A172 (cell line): ENCODE measurements at places on chromosomes 6 and 20. TPM values are rescaled to one million over a fixed set of nuclear protein-coding genes. Genes with fewer than 3 reads are reported as not detected.

The KIZ gene
- 17.0 and 20.7 TPM in 2 replicates for total RNA-seq

The IBTK gene
- total RNA-seq = 31.0 and 34.0 TPM in 2 replicates

The SALL4 gene
- 0.02 TPM in 1 of 2 replicates, not detected in the other for total RNA-seq

The KCNG1 gene
- total RNA-seq = 6.2 and 12.4 TPM in 2 replicates

The MYO6 gene
- total RNA-seq = 9.4 and 10.0 TPM in 2 replicates

The TSHZ2 gene
- 0.36 TPM in 1 of 2 replicates, not detected in the other for total RNA-seq

The NKAPL gene
- total RNA-seq = not detected in 2 replicates

The GUCA1A gene
- total RNA-seq = not detected in 2 replicates

The SAMD3 gene
- 0.07 and 0.28 TPM in 2 replicates for total RNA-seq

The RFX6 gene
- total RNA-seq = not detected in 2 replicates

The EFCAB8 gene
- total RNA-seq = not detected in 2 replicates

The TAAR2 gene
- total RNA-seq = not detected in 2 replicates

The APCDD1L gene
- total RNA-seq = 0.78 and 2.4 TPM in 2 replicates

DNA sequence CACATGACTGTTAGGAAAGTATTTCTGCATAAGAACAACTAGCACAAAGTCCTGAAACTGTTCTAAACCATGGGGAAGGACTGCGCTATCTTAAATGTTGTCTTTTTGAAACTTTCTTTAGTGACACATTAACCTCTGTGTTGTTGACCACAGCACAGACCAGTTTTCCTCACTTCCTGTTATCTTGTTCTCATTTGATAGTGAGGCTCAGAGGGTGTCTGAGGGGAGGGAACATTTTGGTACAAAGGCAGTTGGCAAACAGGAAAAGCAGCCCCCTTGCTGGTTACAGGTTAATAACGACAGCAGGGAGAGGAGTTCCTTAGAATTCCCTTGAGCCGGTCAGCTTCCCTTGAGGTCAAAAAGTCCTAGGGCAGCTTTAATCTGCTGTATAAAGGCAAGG lies 143.5 kb upstream of the BMP2 start:
- DNase-seq = no peak

DNA sequence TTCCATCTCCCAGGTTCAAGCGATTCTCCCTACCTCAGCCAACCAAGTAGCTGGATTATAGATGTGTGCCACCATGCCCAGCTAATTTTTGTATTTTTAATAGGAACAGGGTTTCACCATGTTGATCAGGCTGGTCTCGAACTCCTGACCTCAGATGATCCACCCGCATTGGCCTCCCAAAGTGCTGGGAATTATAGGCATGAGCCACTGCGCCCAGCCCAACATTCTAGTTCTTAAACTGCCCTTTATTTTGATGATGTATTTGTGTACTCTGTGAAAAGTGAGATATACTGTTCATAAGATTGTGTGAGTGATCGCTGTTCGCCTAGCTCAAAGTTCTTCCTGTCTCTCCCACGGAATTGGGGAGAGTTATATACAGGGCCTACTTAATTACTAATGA lies 93.1 kb downstream of the HFE start:
- DNase-seq = no peak

DNA sequence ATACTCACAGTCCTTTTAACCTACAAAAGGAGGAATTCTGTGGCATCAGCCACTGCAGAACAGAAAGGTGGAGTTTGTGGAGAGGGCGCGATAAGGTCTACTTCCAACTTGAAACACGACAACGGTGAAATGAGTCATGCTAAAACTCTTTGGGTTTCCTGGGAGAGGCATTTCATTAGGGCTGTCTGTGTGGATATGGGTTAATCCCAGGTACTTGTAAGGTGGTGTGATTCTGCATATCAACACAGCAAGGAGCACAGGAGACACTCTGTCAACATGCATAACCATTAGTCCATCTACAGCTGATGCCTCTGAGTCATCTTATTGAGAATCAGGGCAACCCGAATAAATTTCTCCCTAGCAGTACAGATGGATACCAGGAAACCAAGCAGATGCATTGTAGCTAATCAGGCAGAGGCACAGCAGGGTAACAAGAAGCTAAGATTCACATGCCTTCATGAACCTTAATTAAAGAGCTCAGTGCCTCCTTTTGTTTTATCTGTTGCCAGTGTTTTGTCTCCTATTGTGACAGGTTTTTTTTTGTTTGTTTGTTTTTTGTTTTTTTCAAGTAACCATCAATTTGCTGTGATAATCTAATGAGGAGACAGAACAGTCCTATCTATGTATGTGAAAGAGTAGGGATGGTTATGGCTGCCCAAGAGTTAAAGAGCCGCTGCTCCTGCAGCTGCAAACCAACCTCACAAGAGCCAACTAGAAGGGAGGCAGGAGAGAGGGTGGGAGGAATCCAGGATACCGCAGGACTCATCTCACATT lies 315.8 kb upstream of the SOX4 start:
- peak; percentile 41 for DNase-seq

DNA sequence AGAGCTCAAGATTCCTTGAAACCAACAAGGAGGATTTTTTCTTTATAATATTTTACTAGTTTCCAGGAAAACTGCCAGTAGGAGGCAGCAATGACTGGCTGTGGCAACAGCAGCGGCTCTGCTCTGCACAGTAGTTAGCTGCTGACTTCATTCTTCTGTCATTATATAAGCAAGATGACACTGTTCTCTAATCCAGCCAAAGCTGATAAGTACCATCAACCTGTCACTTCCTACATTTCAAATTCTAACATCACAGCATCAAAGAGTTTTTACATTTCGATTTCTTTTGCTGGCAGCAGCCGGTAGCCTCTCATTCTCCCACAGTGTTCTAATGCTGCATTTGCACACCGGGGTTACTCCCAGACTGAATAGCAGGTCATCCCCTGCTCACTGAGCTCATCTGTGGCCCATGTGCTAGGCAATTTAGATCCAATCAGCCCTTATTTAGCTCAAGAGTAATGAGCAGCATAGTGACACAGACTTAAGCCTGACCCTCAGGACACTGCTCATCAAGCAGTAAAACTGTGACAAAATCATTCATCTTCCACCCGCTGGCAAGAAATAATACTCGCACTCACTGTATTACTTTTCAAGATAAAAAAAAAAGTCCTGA lies 67.8 kb downstream of the MMS22L start:
- peak; percentile 34 for DNase-seq

DNA sequence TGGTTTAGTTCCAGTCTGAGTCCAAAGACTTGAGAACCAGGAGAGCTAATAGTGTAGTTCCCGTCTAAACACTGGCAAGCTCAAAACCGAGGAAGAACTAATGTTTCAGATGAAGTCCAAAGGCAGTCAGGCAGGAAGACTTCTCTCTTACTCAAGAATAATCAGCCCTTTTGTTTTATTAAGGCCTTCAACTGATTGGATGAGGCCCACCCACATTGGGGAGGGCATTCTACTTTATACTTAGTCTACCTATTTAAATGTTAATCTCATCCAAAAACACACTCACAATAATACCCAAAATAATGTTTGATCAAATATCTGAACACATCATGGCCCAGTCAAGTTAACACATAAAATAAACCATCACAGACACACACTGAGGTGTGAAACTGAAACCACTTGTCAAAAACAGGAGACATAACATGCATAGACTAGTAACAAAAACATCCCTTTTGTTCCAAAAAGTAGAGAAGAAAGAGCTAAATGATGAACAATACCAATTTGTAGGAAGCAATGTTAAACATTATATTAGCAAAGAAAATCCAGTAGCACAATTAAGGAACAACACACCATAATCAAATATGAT lies 50.2 kb upstream of the SENP6 start:
- no peak for DNase-seq

- DNase-seq = no peak
Measured at GRCh38 chr6:110410511-110410910, 4.9 kb downstream of the DDO start.

DNA sequence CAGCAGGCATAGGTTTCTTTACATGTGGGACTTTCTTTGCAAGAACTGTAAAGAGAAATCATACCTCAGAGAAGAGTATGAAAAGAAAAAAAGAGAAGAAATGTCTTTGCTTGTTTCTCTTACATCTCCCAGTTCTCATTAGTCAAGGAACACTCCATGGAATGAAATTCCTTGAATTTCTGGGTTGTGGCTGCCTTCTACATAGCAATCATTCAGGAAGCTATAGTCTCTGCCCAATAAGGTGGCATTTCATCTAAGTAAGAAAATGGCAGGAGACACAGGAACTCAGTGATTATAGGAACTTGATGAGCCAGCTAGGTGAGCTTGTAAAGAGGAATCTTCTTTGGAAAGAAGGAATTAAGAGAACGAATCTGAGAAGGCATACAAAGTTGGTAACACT lies 197.0 kb upstream of the FKBP1C start:
- no peak for DNase-seq

- DNase-seq = no peak
Measured at GRCh38 chr6:169184419-169184818, 69.2 kb downstream of the THBS2 start.

DNA sequence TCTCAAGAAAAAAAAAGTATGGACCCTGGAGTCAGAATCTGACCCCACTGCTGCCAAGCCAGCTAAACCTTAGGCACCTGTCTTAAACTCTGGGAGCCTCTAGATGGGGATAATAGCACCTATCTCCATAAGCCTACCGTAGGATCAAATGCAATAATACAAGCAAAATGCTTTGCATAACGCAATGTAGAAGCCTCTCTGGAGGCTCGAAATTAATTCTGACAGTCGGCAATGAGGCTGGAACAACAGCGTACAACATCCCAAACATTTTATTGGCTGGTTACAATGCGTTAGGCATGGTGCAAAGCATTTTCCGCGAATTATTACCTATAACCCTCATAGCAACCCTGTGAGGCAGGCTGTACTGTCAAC lies 521 bp downstream of the CDK5RAP1 start:
- no peak for DNase-seq

GRCh38 chr6:11667876-11668275 lies 110.7 kb downstream of the ADTRP start:
- DNase-seq = no peak

- no peak for DNase-seq
Measured at GRCh38 chr6:90695316-90695715, 108.4 kb upstream of the MAP3K7 start.

- no peak for DNase-seq
Measured at GRCh38 chr20:61082720-61083119, 169.3 kb upstream of the CDH4 start.

DNA sequence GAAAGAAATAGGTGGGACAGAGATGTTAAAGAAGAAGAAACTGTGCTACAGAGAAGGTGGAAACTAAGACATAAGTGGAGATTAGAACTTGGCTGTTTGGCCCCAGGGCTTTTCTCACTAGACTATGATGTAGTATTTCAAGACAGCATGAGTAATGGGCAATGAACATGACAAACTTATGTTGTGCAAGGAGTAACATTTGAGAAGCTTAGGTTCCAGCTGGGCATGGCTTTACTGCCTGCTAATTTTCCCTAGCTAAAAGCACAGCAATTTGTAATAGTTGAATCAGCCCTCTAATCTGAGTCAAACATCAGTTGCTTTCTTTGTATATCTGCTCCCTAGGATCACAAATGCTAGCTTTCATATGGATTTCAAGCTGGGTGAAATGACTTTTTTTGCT lies 294.3 kb upstream of the BMP2 start:
- no peak for DNase-seq

DNA sequence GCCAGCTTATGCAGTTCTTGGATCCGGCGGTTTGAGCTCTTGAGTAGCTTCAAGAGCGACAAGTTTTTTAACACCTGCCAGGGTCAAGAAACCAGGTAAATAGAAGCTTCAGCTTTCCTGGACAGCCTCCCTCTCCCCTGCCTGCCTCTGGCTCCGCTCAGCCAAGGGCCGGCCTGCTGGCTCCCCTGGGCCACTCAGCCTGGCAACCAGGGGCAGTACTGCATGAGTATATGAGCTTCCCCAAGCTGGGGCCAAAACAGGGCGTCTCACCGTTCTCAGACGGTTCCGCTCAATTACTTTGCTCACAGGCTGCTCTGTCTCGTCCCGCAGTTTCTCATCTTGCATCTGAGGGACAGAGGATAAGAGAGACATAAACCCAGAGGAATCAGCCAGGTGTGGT lies 856 bp downstream of the TP53TG5 start:
- no peak for DNase-seq

- DNase-seq = no peak
Measured at GRCh38 chr6:21431526-21431925, 162.0 kb upstream of the SOX4 start.

GRCh38 chr6:157139054-157139708 lies 184.1 kb downstream of the TMEM242 start:
- no peak for DNase-seq

DNA sequence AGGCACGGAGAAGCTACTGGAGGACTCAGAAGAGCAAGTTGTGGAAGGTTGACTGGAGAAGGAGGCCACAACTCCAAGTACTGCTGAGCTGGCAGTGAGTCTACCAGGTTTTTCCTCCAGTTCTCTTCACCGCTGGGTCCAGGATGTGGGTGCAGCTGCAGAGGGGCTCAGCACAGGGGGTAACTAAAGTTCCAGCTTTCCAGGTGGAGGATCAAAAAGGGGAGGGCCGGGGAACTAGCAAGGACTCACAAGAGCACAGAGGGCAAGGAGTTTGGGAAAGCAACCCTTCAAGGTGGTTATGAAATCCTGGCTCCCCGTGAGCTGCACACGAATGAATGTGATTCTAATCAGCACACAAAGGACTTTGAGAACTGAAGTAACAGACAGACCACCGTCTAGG lies 194.2 kb upstream of the GMDS start:
- DNase-seq = no peak

DNA sequence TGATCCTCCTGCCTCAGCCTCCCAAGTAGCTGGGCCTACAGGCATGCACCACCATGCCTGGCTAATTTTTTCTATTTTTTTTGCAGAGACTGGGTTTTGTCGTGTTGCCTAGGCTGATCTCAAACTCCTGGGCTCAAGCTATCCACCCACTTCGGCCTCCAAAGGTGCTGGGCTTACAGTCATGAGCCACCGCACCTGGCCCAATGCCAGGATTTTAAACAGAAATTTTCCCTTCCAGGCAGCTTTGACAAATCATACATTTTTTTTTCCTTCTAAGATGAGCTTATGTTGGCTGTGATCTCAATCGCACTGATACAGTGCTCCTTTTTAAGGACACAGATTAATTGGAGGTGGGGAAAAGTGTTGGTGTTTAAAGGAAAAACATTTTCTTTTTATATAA lies 73.2 kb upstream of the CD2AP start:
- no peak for DNase-seq

- no peak for DNase-seq
Measured at GRCh38 chr6:109088995-109089394, 5.7 kb downstream of the SESN1 start.

DNA sequence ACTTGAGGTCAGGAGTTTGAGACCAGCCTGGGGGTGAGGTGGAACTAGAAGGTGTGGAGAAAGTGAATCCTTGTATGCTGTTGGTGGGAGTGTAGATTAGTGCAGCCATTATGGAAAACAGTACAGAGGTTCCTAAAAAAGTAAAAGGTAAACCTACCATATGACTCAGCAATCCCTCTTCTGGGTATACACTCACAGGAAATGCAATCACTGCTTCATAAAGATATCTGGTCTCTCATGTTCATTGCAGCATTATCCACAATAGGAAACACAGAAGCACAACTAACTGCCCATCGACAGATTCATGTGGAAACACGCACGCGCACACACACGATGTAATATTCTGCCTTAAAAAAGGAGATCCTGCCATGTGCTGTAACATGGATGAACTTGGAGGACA lies 66.7 kb downstream of the CDC5L start:
- DNase-seq = no peak
